ENCODE measurements at places on chromosomes 12 and 14.

GRCh38 chr12:131365821-131366260, 345.0 kb upstream of the SFSWAP start:
- DNase-seq: no peak

DNA sequence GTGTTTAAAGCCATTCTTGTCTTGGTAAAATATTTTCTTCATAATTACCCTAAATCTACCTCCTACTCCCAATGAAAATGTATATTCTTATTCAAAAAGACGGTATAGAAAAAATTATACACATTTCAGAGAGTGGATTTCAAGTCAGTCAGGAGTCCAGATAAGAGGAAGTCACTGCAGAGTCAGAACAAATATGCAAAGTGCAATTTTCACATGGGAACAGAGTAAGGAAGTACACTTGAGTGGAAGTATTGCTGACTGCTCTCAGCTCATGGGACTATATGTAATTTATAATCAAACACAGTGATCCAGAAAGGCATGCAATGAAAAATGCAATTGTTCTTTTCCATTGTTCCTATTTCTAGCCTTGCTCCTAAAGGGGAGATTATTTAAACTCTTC, 1128.0 kb downstream of the AACS start:
- DNase-seq: no peak

GRCh38 chr14:87156878-87157277, 836.1 kb downstream of the GALC start:
- no peak for DNase-seq

DNA sequence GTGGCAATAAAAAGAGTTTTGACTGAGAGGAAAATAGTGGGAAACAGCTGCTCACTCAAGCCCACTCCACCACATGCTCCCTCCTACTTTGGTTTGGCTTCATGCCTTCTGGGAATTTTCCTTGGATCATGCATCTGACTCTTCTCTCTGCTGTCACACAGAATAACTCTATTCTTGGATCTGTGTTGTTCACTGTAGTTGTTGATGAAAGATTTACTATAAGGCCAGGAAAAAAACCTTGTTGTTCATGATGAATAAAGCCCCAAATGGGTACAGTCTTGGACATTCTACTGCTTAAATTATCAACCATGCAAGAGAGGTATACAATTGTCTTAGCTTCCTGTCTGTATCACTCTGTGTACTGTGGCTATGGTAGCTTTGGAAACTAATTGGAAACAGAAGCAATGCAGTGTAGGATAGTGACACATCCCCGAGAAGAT, 70.5 kb downstream of the TMX1 start:
- no peak for DNase-seq

DNA sequence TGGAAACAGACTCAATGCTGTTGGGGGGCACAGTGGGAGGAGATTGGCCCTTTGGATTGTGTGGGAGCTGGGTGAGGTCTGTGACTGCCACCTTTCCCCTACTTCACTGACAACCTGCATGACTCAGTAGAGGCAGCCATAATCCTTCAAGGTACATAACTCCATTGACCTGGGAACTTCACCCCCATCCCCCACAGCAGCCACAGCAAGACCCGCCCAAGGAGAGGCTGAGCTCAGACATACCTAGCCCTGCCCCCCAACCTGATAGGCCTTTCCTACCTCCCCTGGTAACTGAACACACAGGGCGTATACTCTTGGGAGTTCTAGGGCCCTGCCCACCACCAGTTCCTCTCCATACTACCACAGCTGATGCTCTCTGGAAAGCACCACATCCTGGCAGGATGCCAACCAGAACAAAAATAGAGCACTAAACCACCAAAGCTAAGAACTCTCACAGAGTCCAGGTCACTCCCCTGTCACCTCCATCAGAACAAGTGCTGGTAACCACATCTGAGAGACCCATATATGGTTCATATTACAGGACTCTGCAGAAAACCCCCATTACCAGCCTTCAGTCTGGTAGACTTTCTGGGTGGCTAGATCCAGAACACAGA, 703.9 kb downstream of the FSCB start:
- no peak for DNase-seq

- no peak for DNase-seq
Measured at GRCh38 chr12:10341892-10342509, 34.3 kb downstream of the KLRD1 start.

- no peak for DNase-seq
Measured at GRCh38 chr14:76324133-76324532, 51.8 kb upstream of the ESRRB start.

GRCh38 chr14:84273181-84273580, 1256.8 kb upstream of the FLRT2 start:
- no peak for DNase-seq

DNA sequence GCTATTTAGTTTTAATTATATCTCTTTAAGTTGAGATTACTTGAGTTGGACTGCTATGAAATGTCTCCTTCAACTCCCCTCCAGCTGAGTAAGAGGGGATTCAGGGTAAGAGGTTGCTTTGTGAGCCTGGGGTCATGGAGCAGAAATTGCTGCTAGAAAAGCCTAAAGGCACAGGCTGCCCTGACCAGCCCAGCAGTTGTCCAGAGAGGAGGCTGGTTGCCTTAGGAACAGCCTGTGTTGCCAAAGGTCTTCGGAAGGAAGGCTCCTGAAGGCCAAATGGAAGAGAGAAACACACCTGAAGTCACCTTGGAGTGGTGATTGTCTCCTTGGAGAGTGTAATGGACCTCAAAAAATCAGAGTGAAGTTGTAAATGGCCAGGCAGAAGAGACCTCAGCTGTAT, 235.5 kb upstream of the PDE3A start:
- DNase-seq: no peak

DNA sequence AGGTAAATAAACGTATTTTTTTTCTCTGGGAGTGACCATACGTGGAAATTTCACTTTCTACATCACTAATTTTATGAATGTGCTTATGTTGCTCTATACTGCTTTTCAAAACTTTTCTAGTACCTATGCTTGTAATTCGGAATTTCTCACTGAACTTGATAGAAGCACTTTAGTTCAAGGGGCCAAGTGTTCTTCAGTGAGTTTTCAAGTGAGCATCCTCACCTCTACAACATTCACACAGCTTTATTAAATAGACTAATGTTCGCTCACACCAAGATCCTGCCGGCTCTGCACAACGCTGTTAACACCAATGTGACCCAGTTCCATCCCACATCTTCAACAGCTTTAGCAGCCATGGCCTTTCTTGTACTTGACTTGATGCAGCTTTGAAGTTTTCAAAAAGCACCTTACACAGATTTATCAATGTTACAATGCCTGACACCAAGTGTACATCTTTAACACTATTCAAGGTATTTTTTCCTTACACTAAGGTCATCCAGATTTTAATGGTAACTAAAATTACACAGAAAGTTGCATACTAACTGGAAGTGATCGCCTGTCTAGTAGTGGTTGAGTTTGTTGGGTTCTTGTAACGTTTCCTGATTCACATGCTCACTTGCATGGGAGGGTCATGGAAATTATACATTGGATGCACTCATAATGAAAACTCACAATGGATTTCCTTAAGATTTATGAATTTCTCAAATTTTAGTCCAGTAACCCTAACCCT, 4.5 kb downstream of the UBC start:
- no peak for DNase-seq

DNA sequence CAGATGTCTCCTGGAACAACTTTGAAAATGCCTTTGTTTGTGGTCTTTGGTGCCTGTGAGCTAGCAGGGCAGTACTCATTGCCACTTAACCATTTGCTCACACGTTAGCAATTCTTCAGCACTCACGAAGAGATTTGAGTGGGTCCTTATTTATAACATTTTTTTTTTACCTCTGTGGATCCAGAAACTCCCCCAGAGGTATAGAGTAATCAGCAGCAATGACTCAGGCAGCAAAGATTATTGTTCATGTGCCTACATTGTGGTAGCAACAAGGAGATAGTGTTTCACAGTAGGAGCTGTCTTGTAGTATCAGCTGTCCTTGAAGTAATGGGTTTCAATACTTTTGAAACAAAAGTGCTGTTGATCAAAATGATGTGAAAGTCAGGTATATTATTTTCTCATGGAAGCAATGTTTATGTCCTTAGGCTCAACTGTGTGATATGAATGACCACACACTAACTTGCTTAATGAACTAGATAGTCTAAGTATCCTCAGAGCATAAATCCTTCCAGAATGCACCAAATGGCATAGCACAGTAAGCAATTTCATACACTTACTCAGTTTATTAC, 304.1 kb downstream of the EGLN3 start:
- no peak for DNase-seq

DNA sequence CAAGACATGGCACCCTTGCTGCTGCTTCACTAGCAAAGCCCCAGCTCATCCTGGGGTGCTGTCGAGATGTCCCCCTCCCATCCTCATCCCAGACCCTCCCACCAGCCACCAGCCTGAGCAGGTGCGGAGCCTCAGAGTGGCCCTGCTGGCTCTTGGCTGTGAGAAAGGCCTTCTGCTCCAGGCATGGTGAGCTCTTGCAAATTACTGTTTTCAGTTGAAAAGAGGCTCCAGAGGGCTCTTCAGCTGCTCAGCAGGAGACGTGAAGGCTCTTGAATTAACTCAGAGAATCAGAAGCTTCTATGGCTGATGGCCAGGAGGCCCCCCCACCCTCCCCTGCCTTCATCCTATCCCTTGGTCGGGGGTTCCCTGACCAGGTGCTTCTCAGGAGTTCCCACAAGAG, 44.1 kb downstream of the WSCD2 start:
- no peak for DNase-seq

DNA sequence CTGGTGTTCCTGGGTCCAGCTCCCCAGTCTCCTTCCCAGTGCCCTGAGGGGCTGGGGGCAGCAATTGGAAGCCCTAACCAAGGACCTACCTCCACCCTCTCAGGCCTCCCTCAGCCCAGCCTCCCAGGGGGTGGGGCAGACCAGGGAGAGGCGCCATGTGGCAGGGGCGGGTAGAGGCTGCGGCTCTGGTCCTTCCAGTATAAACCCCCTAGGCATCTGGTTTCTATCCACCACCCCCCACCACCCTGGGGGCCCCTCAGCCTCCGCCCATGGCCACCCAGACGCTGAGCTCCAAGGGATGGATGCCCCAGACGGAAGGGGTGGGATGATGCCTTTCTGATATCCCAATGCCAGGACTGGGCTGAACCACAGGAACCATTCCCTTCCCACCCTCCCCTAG, 2.8 kb upstream of the SP7 start:
- no peak for DNase-seq

GRCh38 chr12:103043531-103044486, 86.3 kb downstream of the ASCL1 start:
- DNase-seq: no peak
